ENCODE measurements at places on chromosomes 13 and 19. TPM values are rescaled to one million over a fixed set of nuclear protein-coding genes. Genes with fewer than 3 reads are reported as not detected.

The RELB gene
- 1.2 TPM for total RNA-seq

The MEIOSIN gene
- not detected for total RNA-seq

GRCh38 chr13:40331802-40332201 lies 334.6 kb downstream of the FOXO1 start:
- no peak for DNase-seq

The SCEL gene
- total RNA-seq = not detected

DNA sequence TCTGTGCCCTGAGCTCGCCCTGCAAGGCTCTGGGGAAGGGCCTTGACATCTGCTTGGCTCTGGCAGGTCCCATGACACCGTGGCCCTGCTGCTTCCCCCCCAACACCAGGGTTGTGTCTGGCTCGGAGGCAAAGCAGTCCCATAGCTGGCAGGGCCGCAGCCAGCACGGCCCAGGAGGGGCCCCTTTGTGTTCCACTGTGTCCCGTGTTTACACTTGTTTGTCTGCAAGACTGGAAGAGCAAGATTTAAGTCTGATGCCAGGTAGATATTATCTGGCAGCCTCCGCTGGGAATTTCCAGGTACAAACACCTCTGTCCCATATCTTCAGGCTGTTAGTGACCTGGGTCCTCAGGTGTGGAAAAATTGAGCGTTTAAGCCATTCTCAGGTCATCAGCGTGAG lies 44.3 kb downstream of the MCF2L start:
- DNase-seq = no peak

The TMEM238 gene
- 1.3 TPM for total RNA-seq

GRCh38 chr19:48479686-48480085 lies 10.5 kb downstream of the CYTH2 start:
- no peak for DNase-seq

Measured in glutamatergic neuron (in vitro differentiated cells).